ENCODE measurements at places on chromosomes 2 and 18.

GRCh38 chr2:118842661-118843482, 4.6 kb downstream of the EN1 start:
- DNase-seq, result peak; percentile 60

DNA sequence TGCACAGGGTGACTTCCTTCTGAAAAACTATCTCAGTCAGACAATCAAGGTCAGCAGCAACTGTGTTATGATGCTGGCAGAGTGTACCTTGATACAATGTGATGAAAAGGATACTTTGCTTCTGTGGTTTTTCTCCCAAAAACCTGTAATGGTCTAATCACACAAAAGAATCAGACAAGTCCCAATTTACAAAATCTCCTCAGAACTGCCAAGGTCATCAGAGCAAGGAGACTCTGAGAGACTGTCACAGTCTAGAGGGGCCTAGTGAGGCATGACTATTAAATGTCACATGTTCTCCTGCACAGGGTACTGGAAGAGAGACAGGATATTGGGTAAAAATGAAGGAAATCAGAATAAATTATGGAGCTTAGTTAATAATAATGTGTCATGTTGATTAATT, 185.4 kb downstream of the ST6GAL2 start:
- DNase-seq, result no peak

DNA sequence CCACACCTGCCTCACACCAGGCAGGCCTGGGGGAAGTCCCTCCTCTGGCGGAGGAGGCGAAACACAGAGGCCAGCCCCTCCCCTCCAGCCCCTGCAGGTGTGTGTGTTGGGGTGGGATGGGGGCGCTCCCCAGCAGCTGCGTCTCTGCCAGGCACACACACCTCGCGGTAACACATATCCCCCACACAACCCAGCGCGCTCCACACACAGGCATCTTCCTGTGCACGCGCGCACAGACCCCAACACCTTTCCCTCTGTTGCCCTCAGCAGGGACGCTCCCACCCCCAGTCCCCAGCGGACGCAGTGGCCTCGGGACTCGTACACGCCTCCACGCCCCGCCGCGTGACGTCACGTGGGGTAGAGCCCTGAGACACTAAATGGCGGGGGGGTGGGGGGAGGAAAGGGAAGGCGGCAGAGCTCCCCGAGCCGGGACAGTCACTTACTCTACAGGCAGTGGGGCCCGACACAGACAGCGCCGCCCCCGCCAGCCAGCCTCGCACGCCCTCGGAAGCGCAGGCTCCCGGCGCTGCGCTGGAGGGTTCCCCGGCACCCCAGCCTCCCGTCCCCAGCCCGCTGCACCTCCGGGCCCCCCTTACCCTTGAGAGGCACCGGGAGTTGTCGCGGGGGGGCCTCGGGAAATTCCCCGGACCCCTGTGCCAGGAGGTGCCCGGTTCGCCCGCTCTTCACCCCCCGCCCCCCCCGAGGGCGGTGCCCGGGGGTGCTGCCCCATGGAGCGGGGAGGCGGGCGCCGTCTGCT, at the start of gene WNT10A:
Gene WNT10A (plus strand): TSS at position 751 of the 757 bp plus-strand sequence. CDS start 144 bp downstream, outside the sequence.
- no peak for DNase-seq

GRCh38 chr18:36406805-36407204, 109.3 kb downstream of the FHOD3 start:
- DNase-seq, result no peak

Data from fibroblast of skin of abdomen (primary cell).